ENCODE measurements at places on chromosomes 12 and 14.

DNA sequence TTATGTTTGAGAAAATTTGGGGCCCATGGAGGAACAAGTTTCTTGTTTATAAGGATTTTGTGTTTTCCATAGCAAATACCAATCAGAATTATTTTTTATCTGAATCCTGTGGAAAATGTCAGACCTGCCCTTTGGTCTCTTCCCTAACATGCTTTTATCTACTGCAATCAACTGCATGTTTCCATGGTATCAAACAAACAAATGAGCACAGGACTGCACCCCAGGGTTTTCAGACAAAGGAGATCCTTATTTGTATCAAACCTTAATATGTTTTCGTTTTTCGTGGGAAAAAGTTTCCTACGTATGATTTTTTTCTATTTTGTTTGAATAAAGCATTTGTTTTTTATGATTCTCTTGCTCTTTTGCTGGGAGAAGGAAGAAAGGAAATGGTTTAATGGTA, 91.1 kb downstream of the GPR135 start:
- no peak for DNase-seq

GRCh38 chr12:112573141-112573540, 154.4 kb downstream of the PTPN11 start:
- DNase-seq = no peak

DNA sequence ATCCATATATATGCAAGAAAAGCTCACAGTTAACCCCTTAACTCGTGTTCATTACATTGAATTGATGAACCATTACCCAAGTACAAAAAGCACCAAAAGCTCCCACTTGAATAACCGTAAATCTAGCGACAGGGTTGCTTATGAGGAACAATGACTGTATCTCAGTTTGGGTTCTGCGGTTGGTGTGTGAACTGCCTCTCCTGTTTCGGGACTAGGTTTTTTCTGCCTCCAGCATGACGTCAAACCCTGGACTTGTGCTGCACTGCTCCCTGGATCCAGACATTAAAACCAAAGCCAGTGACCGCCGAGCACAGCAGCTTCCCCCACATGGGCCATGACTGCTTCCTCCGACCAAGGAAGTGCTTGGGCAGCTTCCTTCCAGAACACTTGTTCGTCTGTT, 77.7 kb downstream of the SETD3 start:
- DNase-seq = no peak

DNA sequence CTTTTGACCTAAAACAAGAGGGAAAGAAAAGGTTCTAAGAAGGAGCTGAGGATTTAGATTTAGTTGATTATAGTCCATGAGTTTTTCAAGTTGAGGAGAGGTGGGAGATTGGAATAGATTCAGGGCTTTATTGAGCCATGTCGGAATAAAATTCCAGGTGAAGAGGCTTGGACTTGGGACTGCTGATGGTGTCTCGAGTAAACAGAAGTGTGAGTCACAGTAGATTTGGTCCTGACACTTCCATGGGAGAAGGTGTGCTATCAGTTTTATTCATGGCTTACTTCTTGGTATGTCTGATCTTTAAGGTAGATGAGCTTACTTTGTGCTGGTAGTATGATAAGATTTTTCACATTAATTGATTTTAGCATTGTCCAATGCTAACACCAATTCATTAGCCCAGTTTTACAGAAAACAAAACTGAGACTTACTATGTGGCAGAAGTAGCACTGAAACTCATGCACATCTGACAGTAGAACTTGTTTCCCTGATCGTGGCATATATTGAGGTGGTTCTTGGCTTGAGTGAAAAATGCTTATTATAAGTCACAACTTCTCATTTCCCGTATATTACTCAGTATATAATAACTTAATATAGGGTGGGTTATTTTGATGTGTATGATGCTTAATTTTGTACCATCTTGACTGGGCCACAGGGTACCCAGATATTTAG, 172.4 kb upstream of the IGF1 start:
- DNase-seq = no peak

GRCh38 chr14:35201066-35201465, 78.7 kb downstream of the PRORP start:
- no peak for DNase-seq

All from activated CD4-positive, alpha-beta T cell treated with anti-CD3 and anti-CD28 coated beads, Interleukin-2, amount 10 ng/mL, durations not matched to agents 7 days and 5 days (primary cell).